ENCODE measurements at places on chromosomes 12 and 14. TPM values are rescaled to one million over a fixed set of nuclear protein-coding genes. Genes with fewer than 3 reads are reported as not detected.

DNA sequence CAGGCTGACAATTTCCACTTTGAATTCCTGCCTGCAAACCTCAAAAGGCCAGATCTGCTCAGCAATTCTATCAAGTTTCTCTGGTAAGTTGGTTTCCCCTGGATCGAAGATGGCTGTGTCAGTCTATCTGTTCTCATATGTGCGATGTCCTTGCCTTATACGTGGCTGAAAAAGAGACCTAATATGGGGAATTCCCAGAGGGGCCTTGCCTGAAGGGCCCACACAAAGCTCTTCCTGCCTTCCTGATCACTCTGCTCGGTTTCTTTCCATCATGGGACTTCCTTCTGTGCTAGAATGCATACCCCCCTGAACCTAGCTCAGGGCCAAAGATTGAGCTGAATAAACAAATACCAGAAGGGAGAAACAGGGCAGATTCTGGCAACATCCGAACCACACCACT, 13.2 kb downstream of the TCL1B start:
- DNase-seq = no peak

MGP gene
- total RNA-seq = 487 TPM

MAP1LC3B2 gene
- total RNA-seq = not detected

DNA sequence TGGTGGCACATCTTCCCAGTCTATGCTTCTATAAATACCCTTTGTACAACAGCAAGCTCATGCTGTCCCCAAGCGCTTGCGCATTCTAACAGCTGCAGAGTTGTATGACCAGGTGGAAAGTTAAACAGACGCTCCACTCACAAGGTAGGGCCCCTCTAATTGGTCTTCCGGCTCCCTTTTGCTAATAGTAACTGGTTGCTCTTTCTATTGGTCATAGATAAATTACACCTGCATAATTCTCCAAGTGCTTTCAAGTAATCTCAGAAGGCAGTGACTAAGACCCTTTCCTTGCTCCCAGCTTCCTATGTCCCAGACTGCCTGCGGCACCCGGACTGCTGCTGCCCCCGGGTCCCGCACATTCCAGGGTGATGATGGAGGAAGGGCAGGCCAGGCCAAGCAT, 6.1 kb upstream of the TSPAN9 start:
- no peak for DNase-seq

GRCh38 chr14:98694541-98694940, 577.5 kb downstream of the BCL11B start:
- no peak for DNase-seq

DNA sequence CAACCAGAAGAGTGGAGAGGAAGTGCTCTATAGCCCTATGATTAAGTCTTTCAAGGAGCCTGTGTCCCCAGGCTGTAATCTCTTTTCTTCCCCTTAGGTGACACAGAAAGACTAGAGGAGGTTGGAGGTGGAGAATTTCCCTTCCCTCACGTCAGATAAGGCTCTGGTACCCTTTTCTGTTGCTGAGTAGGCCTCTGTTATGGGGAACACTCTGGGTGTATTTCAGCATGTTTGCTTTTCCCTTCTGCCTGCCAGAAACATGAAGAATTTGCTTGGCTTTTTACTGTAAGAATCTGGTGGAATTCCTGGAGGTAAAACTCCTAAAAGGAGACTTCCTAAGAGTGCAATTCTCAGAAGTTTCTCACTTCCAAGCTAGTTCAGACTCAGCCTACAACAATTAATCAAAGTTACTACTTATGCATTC, 58.3 kb downstream of the SIX1 start:
- no peak for DNase-seq

GRCh38 chr14:102883089-102883541, 39.3 kb upstream of the AMN start:
- no peak for DNase-seq

GRCh38 chr12:110732572-110732971, 10.1 kb downstream of the PPP1CC start:
- no peak for DNase-seq

LRTM2 gene
- total RNA-seq = not detected

GRCh38 chr12:6273541-6274230, 36.8 kb upstream of the PLEKHG6 start:
- DNase-seq = no peak

DNA sequence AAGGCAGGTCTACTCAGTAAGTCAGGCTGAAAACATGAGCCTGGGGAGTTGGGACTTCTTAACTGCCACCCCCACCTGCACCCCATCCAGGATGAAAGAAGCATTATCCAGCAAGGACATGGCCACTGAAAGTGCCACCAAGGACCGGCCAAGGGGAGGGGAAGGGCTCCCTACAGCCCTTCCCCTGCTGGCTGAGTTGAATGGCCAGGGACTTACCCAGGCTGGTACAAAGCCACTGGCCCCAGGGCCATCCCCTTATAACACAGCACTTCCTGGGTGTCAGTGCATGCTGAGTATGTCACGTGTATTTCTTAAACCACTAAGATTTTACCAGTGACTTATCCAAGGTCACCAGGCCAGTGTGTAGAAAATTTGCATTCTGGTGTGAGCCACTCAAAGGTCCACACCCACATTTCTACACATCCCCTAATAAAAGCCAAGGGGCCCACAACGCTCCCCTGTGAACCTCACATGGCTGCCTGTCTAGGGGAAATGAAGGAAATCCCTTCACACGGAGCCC, 29.3 kb upstream of the ZFP36L1 start:
- no peak for DNase-seq

- DNase-seq = no peak
These were observed 7.3 kb upstream of the CMAS start for GRCh38 chr12:22038734-22039133.

DNA sequence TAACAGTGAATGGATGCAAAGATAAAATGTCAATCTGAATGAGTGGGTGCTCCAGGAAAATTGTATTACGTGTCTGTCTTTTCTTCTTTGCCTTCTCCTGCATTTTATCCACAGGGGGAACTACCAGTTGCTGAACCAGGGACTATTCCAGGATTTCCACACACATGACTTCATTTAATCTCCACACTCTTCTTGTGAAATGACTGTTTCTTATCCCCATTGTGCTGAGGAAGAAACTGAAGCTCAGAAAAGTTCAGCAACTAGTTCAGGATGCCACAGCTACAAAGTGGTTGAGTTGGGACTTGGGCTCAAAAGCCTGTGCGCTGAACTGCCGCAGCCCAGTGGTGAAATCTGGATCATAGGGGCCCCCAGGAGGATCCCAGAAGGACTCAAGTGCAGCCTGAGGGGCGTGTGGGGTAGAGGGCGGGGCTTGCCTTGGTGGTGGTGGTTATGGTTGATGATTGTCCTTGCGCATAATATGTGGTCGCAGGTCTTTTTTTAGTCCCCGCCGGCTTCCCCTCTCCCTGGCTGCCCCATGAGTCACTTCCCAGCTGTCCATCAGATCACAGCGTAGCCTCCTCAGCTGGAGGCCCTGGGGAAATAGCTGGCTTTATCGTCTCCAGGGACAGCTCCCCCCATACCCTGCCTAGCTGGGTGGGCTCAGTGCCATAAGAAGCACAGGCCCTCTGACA, 235.2 kb upstream of the CRY1 start:
- no peak for DNase-seq

NOC4L gene
- 4.3 TPM for total RNA-seq

GRCh38 chr12:61863811-61864210, 396.4 kb upstream of the USP15 start:
- no peak for DNase-seq

COQ10A gene
- total RNA-seq = 6.9 TPM

DNA sequence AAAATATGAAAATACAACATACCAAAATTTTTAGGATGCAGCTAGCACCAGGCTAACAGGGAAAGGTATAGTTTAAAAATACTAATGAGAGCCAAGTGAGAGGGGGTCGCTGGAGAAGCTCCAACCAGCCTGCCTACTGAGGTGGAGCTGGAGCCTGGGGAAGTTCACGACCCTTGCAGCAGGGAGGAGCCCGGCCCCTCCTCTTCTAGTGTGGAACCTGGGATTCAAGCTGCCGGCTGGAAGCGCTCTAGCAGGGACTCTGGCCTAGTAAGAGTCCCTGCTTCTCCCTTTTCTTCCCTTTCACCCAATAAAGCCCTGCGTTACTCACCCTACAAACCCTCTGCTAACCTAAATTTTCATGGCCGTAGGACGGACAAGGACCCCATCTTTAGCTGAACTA, 5.0 kb upstream of the KCNK13 start:
- no peak for DNase-seq

DNA sequence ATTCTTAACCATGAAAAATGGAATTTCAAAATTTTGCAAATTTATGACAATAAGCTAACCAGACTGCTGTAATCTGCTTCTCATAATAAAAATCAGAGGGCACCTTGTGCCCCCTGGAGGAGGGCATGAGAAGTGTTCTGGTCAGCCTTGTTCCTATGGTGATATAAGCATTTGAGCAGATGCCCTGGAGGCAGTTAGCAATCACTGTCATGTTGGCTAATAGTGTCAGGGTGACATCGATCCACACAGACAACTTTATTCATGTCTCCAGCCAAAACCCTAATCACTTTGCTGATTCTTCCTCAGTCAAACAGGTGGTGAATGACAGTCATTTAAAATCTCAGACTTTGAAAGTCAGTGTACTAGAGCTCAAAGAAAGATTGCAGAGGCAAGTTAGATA, 943.0 kb downstream of the GALC start:
- no peak for DNase-seq

PLEK2 gene
- 4.0 TPM for total RNA-seq

GRCh38 chr12:80269803-80270552, 170.6 kb downstream of the OTOGL start:
- no peak for DNase-seq

All from urinary bladder (tissue), 4 donors.